ENCODE measurements at places on chromosomes 11 and 22.
A peak's percentile ranks its signal among the peaks of the same experiment; 100 is the strongest.

GRCh38 chr11:69211920-69212797, 56.4 kb downstream of the SMIM38 start:
- DNase-seq = no peak

GRCh38 chr22:32354360-32355351, 3.0 kb upstream of the RFPL3 start:
- no peak for DNase-seq

- DNase-seq = peak; percentile 90
Measured at GRCh38 chr11:75562048-75562835, at the start of gene SERPINH1. TSS of gene SERPINH1 (plus strand) at chr11:75562253. CDS start at chr11:75566350, 4,097 bp downstream.

DNA sequence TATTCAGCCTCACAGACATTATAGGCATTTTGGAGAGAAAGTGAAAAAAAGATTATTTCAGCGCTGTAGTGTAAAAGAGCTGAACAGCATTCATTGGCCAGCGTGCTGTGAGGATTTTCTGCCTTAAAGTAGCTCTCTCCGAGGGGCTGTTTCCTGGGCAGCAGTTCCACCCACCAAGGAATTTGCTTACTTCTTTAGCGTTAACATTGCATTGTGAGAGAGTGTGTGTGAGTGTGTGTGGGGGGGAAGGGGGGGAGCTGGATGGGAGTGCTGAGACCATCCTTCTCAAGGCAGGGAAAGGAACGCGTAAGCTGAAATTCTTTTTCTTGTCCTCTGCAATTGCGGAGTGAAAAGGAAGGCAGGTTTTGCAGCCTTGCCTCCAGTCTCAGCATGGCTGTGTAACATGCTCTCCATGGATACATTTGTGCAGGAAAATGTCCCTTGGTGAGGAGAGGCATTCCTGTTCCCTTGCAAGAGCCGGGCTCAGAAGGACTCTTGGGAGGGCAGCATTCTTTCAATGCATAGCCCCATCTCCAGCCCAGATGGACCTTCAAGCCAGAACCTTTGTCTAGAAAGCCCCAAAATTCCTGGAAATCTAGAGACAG, 159.9 kb upstream of the NAV2 start:
- no peak for DNase-seq

DNA sequence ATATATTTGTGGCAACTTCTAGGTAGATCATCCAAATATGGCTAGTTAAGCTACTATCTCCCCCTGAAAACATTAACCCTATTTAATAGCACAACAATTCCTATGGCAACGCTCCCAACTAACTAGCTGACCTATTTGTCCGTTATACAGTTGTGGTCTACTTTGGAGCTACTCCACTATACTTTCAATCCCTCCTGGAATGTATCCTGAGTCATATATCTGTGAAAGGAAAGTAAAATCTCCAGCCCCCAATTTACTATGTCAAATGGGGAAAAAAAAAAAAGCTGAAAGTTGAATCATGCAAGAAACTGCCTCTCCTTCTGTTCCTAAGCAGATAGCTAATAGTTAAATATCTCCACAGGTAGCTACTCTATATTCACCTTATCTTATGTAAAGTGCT, 128.5 kb downstream of the CD44 start:
- no peak for DNase-seq

- no peak for DNase-seq
Measured at GRCh38 chr11:69316956-69317355, 23.0 kb downstream of the MYEOV start.

DNA sequence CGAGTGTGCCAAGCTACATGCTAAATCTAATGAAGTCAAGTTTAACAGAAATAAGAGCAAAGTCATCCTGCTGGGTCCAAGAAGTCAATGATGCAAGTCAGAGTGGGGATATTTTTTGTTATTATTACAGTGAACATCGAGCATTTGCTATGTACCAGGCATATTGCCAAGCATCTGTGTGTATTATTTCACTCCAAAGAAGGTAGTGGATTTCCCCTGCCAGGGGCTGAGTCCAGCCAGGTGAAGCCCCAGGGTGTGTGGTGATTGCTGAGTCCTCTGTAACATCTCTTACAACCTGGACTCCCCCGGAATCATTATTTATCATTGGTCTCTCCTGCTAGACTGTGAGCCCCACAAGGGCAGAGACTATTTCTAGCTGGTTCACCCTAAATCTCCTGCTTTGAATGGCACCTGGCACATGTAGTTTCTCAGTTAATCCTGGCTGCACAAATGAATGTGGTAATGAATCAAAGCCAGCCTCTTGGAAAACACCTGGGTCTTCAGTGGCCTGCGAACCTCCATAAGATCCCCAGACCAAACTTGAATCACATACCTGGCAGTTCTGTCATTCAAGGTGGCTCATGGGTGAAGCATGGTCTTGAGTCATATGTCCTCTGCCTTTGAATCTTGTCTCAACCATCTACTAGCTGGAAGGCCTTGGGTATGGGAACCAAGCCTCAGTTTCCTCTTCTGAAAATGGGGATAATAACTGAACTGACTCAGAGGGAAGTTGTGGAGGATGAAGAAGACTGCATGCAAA, 549.2 kb downstream of the MIAT start:
- DNase-seq = no peak

DNA sequence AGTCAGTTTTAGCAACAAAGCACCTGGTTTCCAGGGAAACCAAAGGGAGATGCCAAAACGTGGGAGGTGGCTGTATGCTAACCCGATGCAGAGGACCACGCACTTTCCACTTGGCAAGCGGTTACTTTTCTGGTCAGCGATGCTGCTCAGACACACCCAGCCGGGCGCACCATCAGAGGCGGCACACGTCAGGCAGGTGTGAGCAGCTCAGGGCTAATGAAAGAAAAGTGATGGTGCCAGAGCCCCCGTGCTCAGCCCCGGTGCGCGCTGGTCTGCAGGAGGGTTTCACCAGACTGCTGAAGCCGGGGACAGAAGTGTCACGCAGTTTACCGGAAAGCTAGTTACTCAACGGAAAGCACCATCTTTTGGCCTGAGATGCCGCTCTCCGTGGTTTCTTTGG, 5.7 kb downstream of the LTO1 start:
- DNase-seq = no peak

GRCh38 chr11:78424334-78425270, 7.0 kb upstream of the GAB2 start:
- no peak for DNase-seq

DNA sequence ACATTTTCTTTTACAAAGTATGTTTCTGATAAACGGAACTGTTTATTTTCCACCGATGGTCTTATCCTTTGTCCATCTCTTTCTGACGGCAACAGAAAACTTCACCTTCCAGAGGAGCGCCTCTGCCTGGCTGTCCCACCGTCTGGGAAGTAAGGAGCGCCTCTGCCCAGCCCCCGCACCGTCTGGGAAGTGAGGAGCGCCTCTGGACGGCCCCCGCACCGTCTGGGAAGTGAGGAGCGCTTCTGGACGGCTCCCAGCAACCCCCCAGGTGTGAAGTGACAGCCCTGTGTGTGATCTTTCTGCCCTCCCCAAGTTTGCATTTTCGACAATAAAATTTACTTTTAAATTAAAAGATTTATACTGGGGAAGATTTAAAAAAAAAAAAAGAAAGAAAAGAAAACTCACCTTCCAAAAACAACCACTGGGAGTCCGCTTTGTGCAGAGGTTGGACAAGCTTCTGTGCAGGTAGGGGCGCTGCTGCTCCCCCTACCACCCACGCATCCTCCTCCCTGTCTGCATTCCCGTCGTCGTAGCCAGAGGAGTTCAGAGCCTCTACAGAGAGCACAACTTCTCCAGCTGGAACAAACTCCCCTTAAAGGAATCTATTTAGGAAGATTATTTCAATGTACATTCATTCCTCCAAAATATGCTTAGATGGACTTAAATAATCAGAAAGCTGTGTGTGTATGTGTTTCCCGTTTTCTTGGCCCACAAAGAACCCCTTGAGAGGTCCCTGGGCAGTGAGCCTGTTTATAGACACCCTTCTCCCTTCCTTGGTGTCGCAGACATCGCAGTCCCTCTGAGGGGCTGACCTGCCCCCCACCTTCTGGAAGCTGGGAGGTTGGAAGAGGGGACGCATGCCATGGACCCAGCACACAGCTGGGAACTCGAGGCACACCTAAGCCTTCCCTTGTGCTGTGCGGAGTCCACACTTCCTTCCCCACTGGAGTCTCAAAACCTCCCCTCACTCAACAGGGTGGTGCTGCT, 849 bp upstream of the APOBEC3B start:
- DNase-seq = peak; percentile 54

GRCh38 chr11:69925366-69926196, 106.4 kb upstream of the FGF3 start:
- DNase-seq = no peak

DNA sequence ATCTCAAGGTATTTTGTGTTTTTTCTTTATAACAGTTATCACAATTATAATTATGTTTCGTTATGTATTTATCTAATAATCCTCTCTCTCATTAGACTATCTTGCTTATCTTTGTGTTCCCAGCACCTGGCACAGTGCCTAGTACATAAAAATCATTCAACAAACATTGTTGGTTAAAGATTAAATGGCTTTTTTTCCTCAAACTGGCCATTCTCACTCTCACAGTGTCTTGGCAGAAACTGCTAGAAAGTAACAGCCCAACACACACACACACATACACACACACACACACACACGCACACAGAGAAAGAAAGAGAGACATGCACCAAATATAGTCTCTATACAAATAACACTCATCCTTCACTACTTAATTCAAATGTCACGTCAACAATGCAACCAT, 36.8 kb downstream of the OR10A6 start:
- no peak for DNase-seq

DNA sequence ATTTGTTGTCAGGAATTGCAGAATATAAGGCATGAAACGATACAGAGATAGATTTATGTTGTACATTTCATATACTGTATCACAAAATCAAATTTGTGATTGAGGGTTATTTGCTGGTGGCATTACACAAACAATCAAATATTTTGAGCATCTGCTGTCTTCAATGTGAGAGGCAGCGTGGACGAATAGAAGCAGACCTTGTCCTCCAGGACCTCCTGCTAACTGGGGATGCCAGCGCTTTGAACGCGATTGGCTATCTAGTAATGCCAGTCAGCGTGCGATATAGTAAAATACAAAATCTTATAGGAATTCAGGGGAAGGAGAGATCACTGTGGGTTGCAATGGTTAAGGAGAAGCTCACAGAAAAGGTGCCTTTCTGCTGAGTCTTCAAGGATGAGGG, 631 bp upstream of the SNX19 start:
- no peak for DNase-seq

DNA sequence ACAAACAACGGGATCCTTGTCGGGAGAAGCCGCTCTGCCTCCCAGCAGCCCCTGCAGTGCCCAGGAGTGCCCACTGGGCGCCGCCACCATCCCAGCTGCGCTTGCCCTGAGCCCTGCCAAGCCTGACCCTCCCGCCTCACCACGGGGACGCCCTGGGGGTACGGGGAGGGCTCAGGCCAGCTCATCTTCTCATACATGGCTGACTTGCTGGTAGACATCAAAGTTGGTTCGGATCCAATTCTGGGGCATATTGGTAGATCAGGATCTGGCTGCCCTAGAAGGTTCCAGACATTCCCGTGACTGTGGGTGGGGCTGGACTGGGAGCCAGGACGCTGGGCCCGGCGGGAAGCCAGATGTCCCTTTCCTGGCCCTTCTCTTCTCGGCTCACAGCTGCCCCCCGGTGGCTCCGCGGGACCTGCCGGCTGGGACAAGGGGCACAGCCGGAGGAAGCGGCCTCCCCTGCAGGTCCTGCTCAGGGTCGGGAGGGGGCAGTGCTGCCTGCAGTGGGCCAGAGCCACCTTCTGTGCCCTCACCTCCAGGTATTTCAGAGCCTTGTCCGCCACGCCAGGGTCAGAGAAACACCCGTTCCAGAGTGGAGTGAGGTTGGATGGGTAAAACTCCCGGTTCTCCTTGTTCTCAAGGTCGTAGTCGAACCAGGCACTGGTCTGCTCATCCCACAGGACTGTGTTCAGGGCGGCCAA, 10.6 kb upstream of the TREH start:
- peak; percentile 85 for DNase-seq

DNA sequence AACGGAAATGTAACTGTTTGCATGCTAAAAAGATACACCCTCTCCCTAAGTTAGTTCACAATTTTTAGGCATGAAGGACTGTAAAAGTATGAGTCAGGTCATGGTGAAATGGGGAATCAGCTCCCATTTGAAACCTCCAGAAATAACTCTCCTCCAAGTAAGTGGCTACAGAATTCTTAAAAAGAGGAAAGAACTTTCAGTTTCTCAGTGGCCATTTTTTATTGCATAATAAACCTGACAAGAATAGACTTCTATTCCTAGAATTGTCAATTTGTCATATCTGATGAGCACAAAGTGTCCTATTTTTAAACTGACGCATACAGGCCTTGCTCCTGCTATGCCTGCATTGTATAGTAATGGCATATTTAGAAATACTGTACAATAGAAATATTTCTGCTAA, 612.2 kb downstream of the CNTN5 start:
- DNase-seq = no peak

DNA sequence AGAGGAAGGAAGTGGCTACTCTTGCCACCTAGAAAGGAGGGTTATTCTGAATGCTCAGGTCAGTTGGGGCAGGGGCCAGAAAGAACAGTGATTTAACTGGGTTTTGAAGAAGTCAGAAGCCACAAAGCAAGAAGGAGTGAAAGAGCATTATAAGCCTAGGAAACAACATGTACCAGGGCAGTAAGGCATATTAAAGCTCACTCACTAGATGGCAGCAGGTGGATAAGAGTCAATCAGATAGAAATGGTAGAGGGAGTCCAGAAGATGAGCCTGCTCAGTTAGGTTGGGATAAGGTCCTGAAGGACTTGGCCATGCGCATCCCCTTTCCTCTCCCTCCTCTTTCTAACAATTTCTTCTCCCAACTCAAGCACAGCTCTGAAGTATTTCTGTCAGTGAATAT, 22.0 kb upstream of the PATE1 start:
- DNase-seq = no peak

DNA sequence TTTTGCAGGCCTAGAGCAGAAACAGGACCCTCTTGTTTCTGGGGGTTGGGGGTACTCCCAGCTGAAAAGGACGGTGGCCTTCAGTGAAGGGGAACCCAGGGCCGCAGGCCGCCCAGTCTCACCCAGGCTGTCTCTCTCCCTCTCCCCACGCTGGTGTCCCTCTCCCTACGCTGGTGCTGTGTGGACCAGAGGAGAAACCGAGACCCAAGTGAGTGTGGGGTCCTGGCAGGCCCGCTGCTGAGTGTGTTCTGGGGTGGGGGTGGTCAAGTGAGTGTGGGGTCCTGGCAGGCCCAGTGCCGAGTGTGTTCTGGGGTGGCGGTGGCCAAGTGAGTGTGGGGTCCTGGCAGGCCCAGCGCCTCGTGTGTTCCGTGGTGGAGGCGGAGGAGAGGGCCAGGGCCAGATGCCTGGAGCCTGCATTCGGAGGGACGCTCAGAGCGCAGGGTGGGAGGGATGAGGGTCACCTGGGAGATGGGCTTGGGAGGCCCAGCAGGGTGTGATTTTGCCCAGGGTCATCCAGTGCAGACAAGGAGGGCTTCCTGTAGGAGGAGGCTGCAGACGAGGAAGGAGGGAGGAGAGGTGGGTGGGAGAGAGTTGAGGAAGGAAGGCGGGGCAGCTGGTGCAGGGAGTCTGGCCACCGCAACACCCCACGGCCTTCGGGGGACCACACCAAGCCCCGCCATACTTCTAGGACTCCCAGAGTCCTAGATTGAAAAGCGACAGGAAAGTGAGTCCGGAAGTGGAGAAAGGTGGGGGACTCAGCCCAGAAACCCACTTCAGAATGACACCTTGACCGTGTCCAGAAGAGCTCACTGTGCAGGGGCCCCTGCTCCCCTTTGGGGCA, 10.3 kb downstream of the TNNT3 start:
- no peak for DNase-seq

- no peak for DNase-seq
Measured at GRCh38 chr11:44967930-44968496, 17.3 kb upstream of the TP53I11 start.
